ENCODE measurements at places on chromosomes 11 and 22.

- DNase-seq, result no peak
These were observed 2.1 kb downstream of the LGALS1 start for GRCh38 chr22:37677493-37677974.

DNA sequence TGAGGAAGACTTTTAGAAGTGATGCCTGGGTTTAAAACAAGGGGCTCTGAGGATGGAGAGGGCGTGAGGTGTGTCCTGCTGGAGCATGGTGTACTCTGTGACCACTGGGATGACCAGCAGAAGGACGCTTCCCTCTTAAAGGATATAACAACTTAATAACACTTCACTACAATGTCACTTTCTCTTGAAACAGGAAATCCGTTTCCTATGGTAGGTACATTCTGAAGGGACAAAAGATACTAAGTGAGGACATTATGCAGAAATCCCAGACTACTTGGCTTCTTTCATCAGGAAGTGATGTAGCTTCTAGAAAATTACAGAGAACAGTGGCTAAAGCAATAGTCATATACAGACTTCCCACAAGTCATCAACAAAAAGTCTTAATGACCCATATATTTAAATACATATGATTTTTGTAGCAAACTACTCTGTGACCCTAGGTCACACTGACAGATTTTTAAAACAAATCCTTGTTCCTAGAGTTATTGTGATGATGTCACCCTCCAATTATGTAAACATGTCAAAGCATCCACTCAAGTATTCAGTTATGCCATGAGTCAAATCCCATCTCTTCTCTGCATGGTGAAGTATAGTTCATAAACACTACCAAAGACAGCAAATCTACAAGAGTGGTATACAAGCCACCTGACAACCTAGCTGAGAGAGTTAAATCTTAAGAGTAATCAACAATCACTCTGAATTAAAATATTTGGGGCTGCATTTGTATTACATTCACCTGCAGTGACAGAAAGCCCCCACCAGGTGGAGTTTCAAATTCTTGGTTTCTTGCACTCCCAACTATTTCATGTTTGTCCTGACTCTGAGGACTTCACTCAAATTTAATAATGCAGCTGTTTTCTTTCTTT lies 32.8 kb downstream of the PITPNB start:
- DNase-seq, result no peak

- DNase-seq, result no peak
These were observed 7.2 kb upstream of the CCDC83 start for GRCh38 chr11:85848006-85848405.

- DNase-seq, result no peak
These were observed 7.5 kb downstream of the TSPAN4 start for GRCh38 chr11:849951-850774.

DNA sequence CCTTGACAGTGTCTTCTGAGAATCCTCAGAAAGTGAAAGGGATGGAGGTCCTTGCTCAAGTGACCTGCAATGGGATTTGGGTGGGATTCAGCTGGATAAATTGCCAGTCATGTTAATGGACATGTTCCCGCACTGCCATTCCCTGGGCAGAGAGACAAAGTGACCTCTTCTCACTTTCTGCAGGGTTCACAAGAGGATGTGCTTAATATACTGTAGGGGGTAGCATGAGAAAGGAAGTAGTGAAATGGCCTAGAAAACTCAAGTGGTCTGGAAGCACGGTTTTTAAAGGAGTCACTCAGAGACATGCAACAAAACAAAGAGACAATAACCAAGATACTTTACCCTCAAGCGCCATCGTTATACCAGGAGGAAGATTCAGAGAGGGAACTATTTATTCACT lies 70.2 kb downstream of the NELL1 start:
- no peak for DNase-seq

DNA sequence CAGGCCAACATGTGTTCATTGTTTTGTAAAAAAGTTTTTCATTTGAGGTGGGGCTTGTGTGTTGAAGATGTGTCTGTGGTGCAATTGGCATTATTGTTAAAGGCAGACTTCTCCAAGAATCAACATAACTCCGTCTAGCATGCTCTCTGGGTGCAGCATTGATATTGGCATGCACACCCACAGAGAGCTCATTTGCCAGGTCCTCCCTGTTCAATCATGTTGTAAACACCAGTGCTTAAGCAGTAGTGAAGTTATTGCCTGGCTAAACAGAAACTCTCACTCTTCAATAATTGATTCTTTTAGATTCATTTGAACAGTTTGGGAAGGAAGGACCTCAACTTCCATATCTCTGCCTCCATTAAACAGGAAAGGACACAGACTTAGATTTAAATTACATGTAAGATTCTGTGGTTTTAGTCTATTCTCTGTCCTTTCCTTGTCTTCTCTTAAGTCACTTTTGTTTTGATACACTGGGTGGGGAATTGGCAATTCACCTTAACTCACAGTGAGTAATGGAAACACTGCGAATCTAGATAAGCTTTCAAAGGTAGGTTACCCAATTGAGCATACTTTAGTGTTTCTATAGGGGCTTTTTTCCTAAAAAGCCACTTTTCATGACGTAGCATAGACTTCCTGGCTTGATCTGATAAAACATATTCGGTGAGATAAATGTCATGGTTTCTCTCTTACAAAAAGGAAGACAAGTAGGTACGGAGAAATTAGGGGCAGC lies 30.8 kb upstream of the EXPH5 start:
- no peak for DNase-seq

DNA sequence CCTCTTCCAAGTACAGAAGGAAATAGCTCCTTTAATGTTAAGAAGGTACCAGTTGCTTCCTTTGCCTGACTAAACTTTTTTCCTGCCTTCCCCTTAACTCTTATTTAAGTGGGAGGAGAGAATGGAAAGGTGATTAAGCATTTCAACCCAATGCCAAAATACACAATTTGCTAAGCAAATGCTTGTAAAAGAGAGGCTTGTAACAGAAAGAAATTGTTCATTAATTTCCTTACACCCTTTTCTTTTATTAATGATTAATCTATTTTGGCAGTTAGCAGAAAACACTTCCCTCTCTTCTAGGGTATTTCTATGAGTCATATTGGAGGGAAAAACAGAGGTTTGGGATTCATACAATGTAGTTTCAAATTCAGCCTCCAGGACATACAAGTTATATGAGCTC lies 427.6 kb upstream of the FAT3 start:
- DNase-seq, result no peak

GRCh38 chr22:31084811-31085492 lies 3.8 kb downstream of the SMTN start:
- DNase-seq, result peak; percentile 40

DNA sequence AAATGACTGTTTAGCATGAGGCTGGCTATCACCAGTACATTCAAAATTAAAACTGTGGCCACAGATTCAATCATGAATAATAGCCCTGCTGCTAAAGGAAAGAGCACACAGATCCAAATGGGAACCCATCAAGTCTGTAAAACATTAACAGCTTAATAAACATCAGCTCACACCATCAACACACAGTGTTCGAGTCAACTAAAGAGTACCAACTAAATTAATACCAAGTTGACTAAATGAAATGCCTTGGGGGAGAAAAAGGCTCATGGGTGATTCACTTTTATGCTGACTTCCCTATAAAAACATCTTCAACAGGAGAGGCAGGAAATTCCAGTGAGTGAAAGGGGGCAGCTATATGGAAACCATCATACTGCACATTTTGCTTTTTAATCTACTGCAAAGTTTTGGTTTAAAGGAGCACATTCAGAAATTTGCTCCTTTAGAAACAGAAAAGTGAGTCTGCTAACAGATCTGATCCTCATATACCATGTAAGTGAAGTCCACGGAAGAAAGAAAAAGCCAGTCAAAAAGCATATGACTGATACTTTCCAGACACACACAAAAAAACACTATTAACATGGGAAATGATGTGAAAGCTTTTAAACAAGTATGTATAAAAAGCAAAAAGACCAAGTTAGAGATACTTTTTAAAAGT lies 16.3 kb downstream of the LGR4 start:
- no peak for DNase-seq

DNA sequence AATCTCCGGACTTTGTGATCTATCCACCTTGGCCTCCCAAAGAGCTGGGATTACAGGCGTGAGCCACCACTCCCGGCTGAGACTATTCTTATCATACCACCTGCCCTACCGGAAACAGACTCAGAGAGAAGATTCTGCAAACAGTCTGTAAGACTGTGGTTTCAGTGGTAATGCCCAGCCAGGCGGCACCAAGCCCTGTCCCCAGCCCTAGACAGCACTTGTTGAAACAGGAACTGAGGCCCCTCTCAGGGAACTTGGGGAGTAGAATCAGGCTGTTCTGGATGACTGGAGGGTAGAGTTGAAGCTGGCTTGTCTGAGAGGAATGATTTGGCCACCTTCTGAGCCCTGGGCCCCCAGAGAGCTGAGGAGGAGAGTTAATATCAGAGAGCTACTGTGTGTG lies 1.3 kb upstream of the INSC start:
- DNase-seq, result peak; percentile 61

GRCh38 chr22:43077121-43077877 lies 11.9 kb downstream of the TTLL1 start:
- no peak for DNase-seq

DNA sequence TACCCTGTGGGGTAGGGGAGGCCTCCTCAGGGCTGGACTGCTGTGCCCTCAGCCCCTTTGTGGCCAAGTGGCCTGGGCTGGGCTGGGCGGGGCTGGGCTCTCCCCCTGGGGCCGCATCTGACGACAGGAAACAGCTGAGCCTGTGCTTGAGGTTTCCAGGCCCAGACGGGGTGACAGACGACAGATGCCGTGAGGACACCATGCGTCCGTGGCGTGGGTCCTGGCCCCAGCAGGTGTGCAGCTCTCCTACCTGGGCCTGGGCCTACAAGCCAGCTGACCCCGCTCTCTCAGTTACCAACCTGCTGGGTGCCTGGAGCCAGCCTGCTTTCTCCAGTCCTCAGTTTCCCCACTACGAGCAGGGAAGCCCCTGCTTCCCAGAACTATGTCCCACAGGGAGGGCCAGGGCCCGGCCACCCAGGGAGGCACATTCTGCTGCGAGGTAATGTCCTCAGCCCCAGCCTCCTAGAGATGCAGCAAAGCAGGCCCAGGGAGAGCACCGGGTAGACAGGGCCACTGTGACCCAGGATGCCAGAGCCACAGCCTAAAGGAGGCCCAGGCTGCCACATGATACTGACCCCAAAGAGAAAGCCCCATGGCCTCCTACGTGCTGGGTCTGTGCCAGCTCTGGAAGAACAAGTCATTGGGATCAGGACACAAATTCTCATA lies 181.3 kb downstream of the IGLL1 start:
- DNase-seq, result no peak

DNA sequence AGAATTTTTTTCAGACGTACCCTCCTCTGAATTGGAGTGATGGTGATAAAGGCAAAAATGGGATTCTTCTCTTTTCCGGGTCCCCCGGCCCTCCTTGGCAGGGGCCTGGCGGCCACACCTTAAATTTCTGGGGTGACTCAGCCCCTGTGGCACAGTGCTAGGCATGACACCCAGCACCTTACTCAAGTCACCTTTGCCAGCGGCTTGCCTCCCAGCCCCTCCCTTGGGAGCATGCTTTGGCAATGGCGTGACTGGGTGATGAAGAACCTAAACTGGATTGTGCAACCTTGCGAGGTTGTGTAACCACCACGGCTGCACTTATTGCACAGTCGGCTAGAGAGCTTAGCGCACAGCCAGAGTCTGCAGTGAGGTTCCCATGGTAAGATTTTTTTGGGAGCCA lies 16.2 kb upstream of the LDLRAD3 start:
- DNase-seq, result no peak

- no peak for DNase-seq
These were observed at the start of gene OR10S1 for GRCh38 chr11:123977731-123978347. Gene OR10S1, minus strand, starts transcription at chr11:123977781. Its CDS starts 117 bp downstream, at chr11:123977664.

- DNase-seq, result no peak
These were observed 2.8 kb downstream of the ROBO4 start for GRCh38 chr11:124894606-124895430.

DNA sequence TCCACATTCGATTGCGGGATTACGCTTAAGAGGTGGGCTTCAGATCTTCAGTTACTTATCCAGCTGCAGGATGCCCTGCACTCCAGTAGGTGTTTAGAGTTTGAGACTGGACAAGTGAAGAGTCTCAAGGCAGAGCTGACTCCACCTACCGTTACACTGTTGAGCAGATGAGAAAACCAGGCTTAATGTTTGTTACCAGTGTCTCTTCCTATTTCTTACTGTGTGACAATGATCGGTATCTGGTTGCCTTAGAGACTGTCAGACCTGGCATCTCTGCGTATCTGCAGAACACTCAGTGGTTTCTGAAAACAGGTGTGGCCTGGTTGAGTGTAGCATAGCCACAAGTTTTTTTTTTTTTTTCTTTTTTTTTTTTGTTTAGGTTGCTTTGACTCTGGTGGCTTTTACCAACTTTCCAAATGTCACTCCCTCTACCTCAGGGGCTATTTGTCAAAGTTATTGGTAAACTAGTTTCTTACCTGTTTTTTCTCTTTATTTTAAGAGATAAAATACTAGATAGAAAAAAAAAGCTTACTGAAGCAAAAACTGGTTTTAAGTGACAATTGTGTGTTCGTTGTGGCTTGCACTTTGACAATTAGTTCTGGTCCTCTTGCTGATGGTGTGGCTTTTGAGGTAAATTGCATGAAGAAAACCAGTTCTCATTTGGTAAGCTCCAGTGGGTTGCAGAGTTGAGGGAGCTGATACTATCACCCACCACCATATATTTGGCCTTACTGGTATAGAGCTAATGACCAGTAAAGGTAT lies 284.8 kb downstream of the ETS1 start:
- DNase-seq, result peak; percentile 63

- DNase-seq, result no peak
These were observed 63.2 kb downstream of the SCUBE1 start for GRCh38 chr22:43279867-43280522.

DNA sequence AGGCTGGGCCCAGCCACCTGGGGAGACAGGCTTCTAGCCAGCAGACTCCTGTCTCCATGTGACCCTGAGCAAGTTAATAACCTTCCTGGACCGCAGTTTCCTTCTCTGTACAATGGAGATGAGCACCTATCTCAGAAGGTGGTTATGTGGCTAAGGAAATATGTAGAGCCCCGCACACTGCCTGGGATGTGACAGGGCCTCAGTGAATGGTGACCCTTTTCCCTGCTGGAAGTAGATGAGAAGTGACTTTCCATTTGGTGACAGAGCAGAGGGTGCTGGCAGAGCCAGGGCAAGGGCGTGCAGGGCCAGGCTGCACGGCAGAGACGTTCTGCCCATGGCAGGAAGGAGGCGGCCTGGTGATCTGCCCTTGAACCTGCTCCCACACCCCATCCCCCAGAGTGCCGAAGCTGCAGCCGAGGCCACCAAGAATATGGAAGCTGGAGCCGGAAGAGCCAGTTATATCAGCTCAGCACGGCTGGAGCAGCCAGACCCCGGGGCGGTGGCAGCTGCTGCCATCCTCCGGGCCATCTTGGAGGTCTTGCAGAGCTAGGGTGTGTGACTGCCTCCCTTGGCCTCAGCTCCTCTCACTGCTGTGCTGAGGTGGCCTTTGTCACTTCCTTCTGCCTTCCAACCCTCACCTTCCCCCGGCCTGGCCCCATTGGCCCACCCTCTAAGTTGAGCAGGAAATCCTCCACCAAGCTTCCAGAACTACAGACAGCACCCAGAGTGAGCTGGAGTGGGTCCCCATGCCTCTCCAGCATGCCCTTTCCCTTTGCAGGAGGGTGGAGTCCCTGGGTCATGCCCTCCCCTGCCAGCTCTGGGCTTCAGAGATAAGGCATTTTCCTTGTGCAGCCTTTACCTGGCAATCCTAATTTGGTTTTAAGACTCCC lies 13.2 kb downstream of the TKFC start:
- no peak for DNase-seq

Measured in GM12864 (cell line).